ENCODE measurements at places on chromosomes 6 and 20.

DNA sequence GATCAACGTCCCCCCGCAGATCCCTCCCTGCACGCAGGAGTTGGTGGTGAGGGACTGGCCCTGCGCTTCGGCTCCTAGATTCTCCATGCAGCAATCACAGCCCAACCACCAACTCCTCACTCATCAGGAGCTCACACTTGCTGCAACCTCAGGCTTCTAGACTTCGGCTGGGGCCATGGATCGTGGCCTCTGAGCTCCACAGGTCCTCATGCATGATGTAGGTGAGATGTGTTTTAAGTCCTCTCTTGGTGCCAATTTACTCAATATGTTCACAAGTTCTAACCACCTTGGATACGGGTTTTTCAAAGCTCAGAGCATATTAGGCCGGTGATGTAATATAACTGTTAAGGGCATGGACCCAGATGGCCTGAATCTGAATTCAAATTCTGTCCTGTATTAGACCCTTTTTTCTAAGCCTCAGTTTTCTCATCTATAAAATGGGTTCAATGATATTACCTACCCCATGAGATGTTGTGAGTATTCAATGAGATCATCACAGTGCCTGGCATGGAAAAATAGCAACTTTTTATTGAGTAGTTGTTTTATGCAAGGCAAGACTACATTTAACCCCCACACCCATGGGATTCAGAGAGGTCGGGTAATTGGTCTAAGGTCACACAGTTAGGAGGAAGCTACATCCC is 31.0 kb downstream of the SUN5 start:
- no peak for DNase-seq

- DNase-seq = peak; percentile 94
These were observed 4.3 kb upstream of the RIPK1 start for GRCh38 chr6:3063733-3064700.

DNA sequence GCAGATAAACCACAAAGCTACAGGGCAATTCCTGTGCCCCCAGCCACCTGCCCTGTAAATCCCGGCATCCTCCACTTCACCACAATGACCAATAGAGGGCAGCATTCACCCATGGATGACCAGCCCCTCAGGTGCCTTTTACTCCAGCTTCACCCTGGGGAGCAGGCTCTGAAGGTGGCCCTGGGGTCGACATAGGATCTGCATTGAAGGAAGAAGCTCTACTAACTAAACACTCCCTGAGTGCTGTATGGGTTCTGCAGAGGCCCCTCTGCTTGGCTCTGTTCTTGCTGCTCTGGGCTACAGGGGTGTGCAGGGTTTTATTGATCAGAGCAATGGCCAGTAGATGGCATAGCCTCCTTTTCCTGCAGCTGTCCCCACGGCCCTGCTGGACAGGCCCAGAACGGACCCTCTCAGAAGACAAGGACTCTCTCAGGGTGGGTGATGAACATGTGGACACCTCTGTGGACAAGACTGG is 20.3 kb downstream of the CST4 start:
- peak; percentile 58 for DNase-seq

- DNase-seq = no peak
These were observed 229.6 kb downstream of the FOXC1 start for GRCh38 chr6:1839361-1839760.

DNA sequence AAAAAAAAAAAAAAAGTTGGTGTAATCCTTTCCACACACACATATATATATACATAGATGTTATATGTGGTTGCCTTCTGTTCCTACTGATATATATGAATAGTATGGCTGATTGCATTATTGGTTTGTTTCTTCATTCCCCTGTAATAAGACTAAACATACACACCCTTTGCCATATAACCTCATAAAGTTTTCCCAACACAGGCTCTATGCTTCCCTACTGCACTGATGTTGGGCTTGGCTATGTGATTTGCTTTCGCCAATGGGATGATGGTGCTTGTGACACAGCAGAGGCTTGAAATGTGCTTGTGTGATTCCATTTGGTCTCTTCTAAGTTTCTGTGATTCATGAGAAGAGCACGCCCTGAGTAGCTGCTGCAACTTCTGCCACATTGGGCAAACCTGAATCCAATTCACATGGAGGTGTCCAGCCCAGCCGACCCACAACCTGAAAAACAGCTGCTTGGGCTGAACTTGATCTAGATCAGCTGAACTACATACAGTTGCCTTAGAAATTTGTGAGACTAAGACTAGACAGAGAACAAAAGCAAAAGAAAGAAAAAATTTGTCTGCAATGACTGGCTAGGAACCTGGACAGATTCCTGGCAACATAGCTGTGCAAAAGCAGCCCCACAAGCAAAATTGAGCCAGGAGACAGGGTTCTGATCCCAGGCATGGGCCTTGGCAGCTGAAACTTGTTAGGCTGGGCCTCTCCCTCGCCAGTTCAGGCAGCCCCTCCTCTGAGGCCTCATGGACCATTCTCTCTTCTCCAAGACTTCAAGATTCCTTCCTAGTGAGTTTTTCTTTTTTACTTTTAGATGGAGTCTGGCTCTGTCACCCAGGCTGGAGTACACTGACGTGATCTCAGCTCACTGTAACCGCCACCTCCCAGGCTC is 13.4 kb upstream of the TBC1D20 start:
- no peak for DNase-seq

- no peak for DNase-seq
These were observed 213.0 kb upstream of the CDYL start for GRCh38 chr6:4563156-4563555.

DNA sequence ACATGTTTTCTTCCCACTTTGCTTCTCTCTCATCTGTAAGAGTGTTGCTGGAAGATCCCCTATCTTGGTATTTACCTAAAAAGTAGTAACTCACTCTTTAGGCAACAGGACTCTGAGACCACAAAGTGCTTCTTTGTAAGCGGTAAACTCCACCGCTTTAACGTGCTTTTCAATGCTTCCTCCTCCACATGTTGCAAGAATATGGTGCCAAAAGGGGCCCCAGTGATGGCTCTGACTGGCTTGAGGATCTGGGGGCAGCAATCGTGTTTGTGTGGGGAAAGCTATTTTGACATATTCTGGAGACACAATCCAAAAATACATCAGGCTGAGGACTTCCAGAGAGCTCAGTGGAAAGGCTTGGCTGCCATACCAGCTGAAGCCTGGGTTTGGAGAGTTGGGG is 12.4 kb upstream of the CPNE5 start:
- no peak for DNase-seq

GRCh38 chr6:158322400-158322723 is 10.1 kb downstream of the TULP4 start:
- no peak for DNase-seq

- no peak for DNase-seq
These were observed 32.9 kb downstream of the TRIM38 start for GRCh38 chr6:25995507-25995906.

- DNase-seq = no peak
These were observed 181.5 kb upstream of the LAMP5 start for GRCh38 chr20:9332791-9333479.

- DNase-seq = no peak
These were observed 1.9 kb downstream of the TMEM239 start for GRCh38 chr20:2817891-2818595.

GRCh38 chr20:45878076-45878761 is 2.8 kb upstream of the ZSWIM1 start:
- DNase-seq = no peak

- DNase-seq = peak; percentile 76
These were observed at the start of gene TUBB2A for GRCh38 chr6:3157131-3157933. Gene TUBB2A, minus strand, starts transcription at chr6:3157544. Its CDS starts 81 bp downstream, at chr6:3157463.
